Right atrium auricular region (tissue), 2 donors: ENCODE measurements at places on chromosomes 12 and 14. TPM values are rescaled to one million over a fixed set of nuclear protein-coding genes. Genes with fewer than 3 reads are reported as not detected.
A peak's percentile ranks its signal among the peaks of the same experiment; 100 is the strongest.

- no peak overlapping the region for H3K4me3 ChIP-seq
- H3K27me3 ChIP-seq, result no peaks in the 10 kb centered on the region
- H3K36me3 ChIP-seq, result peaks cover 26% of the 10 kb centered on the region
- H3K4me1 ChIP-seq, result no peaks in the 10 kb centered on the region
- no peak for DNase-seq
- no peak overlapping the region for H3K27ac ChIP-seq
Measured at GRCh38 chr14:50462111-50462510, 65.4 kb upstream of the CDKL1 start.

- no peak for DNase-seq
- peak overlapping the region; percentile 27 for H3K27ac ChIP-seq
- no peaks in the 10 kb centered on the region for H3K36me3 ChIP-seq
- no peaks in the 10 kb centered on the region for H3K4me1 ChIP-seq
Measured at GRCh38 chr14:61334197-61334701, 12.9 kb downstream of the PRKCH start.

GRCh38 chr12:66744956-66745383, 66.1 kb upstream of the GRIP1 start:
- H3K27ac ChIP-seq, result no peak overlapping the region
- H3K4me1 ChIP-seq, result no peaks in the 10 kb centered on the region
- no peaks in the 10 kb centered on the region for H3K36me3 ChIP-seq
- H3K4me3 ChIP-seq, result no peak overlapping the region
- DNase-seq, result no peak

DNA sequence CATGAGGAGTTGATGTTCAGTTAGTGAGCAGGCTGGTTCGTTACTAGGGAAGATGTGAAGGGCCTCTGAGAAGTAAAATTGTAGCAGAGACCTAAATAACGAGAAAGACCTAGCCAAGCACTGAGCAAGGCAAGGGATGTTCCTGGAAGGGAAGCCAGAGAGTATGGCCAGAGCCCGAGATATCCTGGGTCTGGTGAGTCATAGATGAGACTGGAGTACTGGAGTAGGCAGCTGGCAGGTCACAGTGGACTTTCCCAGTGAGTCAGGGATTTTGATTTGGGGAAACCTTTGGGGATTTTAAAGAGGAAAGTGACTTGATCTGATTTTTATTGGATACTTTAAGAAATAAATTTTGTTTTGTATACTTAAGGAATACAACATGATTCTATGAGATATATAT, 369.0 kb downstream of the DIO2 start:
- H3K27me3 ChIP-seq, result no peaks in the 10 kb centered on the region
- peak; percentile 73 for DNase-seq
- no peak overlapping the region for H3K4me3 ChIP-seq
- H3K27ac ChIP-seq, result peak overlapping the region; percentile 19
- peaks cover 9% of the 10 kb centered on the region for H3K4me1 ChIP-seq
- no peaks in the 10 kb centered on the region for H3K36me3 ChIP-seq

GRCh38 chr14:85911044-85911443, 381.1 kb downstream of the FLRT2 start:
- DNase-seq, result no peak
- no peak overlapping the region for H3K27ac ChIP-seq
- H3K4me1 ChIP-seq, result no peaks in the 10 kb centered on the region

DNA sequence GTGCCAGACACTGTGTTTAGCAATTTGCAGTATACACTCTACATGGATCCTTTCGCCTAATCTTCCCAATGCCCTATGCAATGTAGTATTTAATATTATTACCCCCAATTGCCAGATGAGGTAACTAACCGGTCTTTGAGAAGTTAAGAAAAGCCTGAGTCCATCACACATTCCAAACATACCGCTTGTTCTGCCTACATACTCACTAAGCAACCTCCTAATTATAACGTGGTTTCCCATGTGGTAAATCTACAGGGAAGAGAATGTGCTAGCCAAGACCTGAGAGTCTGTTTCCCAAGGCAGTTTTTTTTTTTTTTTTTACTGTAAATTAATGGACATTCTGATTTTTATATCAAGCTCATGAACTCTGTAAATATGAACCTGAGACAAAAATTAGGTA, 37.2 kb downstream of the ATP2B1 start:
- DNase-seq, result no peak
- no peak overlapping the region for H3K27ac ChIP-seq

- H3K27me3 ChIP-seq, result no peaks in the 10 kb centered on the region
- no peaks in the 10 kb centered on the region for H3K4me1 ChIP-seq
- H3K27ac ChIP-seq, result no peak overlapping the region
- no peaks in the 10 kb centered on the region for H3K36me3 ChIP-seq
- peak; percentile 72 for DNase-seq
Measured at GRCh38 chr12:104596134-104596799, 139.5 kb downstream of the CHST11 start.

GRCh38 chr14:24679248-24679961, 45.4 kb upstream of the GZMB start:
- DNase-seq, result no peak
- no peaks in the 10 kb centered on the region for H3K36me3 ChIP-seq
- no peak overlapping the region for H3K27ac ChIP-seq
- H3K4me1 ChIP-seq, result no peaks in the 10 kb centered on the region

DNA sequence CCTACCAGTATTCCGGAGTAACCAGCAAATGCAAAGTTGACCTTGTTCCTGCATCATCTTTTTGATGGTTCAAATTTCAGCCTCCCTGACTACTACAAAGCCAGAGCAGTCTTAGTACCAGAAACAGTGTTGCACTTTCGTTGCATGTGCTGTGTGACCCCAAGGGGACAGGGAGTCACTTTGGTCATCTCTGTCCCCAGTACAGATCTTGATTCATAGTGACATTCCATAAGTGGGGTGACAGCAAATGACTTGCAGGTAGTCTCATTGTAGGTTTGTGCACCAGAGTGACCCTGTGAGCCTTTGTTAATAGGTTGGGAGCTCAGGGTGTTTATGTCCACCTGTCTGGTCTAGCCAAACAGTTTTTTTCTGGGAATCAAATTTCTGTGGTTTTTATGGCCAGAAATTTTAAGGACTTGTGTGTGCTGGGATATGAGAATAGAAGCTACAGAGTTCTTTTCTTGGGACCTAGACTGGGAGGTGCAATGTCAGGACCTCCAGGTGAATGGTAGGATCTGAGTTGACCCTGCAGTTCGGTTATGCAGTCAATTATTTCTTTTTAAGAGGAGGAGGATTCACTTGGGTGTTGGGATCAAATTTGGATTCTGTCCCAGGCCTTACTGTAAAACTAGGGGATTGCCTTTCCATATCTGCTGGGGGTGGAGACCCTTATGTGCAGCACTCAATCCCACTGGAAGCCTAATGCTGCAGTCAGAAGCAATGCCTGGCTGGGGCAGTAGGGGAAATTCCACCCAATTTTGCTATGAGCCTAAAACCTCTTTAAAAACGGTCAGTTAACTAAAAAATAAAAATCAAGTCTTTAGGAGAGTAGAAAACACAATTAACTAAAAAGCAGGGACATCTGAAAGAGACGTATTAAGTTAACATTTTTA, 10.1 kb downstream of the EIF5 start:
- H3K36me3 ChIP-seq, result peaks cover 61% of the 10 kb centered on the region
- no peaks in the 10 kb centered on the region for H3K4me1 ChIP-seq
- H3K27me3 ChIP-seq, result no peaks in the 10 kb centered on the region

- peaks cover 50% of the 10 kb centered on the region for H3K4me1 ChIP-seq
- H3K27ac ChIP-seq, result no peak overlapping the region
- H3K36me3 ChIP-seq, result no peaks in the 10 kb centered on the region
- no peak overlapping the region for H3K4me3 ChIP-seq
- no peak for DNase-seq
Measured at GRCh38 chr12:116138364-116138763, 139.1 kb downstream of the MED13L start.

- peaks cover 43% of the 10 kb centered on the region for H3K36me3 ChIP-seq
- H3K27ac ChIP-seq, result no peak overlapping the region
- no peak for DNase-seq
- no peaks in the 10 kb centered on the region for H3K27me3 ChIP-seq
- peaks cover 11% of the 10 kb centered on the region for H3K4me1 ChIP-seq
Measured at GRCh38 chr14:90276646-90277367, 20.5 kb downstream of the PSMC1 start.

DNA sequence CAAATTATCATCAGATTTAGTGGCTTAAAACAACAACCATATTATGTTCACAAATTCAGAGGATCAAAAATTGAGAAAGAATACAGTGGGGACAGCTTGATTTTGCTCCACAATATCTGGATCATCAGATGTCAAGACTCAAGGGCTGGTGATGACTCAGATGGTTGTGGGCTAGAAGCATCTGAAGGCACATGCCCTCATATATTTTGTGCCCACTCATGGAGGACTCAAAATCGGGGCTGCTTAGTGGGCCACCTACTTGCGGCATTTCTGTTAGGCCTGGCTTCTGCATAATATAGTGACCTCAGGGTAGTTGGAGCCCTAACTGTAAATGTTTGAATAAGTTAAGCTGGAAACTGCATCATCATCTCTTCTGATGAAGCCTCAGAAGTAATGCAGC, 584.5 kb downstream of the SLC16A7 start:
- H3K4me1 ChIP-seq, result no peaks in the 10 kb centered on the region
- no peak for DNase-seq
- no peaks in the 10 kb centered on the region for H3K36me3 ChIP-seq
- H3K27me3 ChIP-seq, result no peaks in the 10 kb centered on the region
- no peak overlapping the region for H3K27ac ChIP-seq

LEMD3 gene
- 14.0 TPM for total RNA-seq

GPRC5D gene
- not detected for total RNA-seq

SOCS2 gene
- total RNA-seq, result 25.5 TPM

CMA1 gene
- total RNA-seq, result not detected

MUCL1 gene
- not detected for total RNA-seq
